ENCODE measurements at places on chromosomes 1 and 21. TPM values are rescaled to one million over a fixed set of nuclear protein-coding genes. Genes with fewer than 3 reads are reported as not detected.

Gene TRIM67
- not detected for total RNA-seq

DNA sequence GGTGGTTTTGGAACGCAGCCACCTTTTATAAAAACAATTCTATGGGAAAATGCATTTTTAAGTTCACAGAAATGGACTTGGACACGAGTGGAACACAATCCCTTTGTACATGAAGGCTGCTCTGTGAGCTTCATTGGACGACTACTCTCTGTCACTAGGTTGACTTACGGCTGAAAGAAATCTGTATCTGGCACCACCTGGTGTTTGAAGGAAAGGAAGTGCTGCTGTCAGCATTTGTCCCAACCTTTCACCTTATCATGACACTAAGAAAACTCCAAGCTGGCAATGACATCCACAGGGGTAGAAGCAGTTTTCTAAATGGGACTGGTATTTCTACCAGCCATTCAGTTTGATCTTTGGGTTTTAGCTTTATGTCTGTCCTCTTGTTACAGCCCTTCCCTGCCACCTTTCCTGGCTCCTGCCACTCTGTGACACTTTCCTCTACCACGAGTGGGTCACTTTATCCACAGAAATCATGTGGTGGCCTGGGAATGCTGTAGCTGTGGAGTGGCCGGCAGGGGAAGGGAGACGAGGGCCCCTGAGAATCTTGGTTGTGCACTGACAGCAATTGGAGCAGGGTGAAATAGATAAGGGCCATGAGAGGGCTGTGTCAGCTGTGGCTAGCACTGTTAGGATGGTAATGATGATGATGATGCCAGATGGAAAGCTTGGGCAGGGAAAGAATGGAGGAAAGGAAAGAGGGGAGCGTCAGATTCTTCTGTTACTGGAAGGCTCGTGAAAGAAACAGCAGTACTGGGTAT lies 85.2 kb downstream of the TBX19 start:
- no peak for DNase-seq
- H3K4me1 ChIP-seq = no peaks in the 10 kb centered on the region
- H3K36me3 ChIP-seq = no peaks in the 10 kb centered on the region
- no peak overlapping the region for H3K27ac ChIP-seq

DNA sequence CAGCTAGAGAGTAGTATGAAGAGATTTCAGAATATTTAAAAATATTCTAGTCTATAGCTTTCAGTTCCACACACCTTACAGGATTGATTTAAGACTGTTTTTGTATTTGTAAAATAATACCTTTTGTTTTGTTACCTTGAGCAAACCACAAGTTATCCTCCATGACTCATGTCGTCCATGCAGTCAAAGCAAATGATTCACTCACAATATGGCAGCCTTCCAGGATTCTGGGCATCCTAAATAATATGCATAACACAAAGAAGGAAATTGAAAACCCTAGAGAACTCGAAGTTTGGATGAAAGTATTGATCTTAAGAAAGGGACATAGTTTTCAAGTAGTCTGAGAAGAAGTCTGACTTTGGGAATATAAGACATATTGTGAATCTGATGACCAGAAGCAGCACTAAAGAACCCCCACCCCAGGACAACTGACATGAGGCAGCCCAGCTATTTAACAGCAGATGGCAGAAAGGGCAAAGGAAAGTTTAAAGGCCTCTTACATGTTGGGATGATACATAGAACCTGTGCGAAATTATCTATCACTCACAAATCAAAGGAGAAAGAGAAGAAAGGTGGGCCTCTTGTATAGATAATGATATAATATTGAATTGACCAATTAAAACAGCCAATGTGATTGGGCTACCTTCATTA lies 857.9 kb downstream of the BRINP3 start:
- H3K4me3 ChIP-seq = no peak overlapping the region
- H3K4me1 ChIP-seq = no peaks in the 10 kb centered on the region
- no peak for DNase-seq

Gene PRKAA2
- 1.0 TPM for total RNA-seq

DNA sequence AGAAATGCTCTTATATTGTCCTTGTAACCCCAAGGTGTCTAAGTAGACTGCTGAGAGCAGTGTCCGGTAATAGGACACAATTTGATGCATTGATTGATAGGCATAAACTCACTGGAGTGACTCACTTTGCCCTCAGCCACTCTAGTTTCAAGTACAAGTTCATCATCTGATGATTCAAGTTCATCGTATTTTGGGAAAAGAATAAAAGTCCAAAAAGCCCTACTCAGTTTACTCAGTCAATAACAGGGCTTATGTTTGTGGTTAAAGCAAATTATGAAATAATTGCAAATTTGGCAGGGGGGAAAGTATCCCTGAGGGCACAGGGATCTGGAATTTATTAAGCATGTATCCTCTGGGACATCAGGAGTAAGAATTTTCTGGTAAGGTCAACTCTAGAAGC lies 7.6 kb upstream of the ATF3 start:
- H3K4me3 ChIP-seq = no peak overlapping the region
- H3K36me3 ChIP-seq = no peaks in the 10 kb centered on the region

- no peak overlapping the region for H3K4me3 ChIP-seq
- no peaks in the 10 kb centered on the region for H3K36me3 ChIP-seq
- H3K4me1 ChIP-seq = no peaks in the 10 kb centered on the region
- DNase-seq = no peak
- no peak overlapping the region for H3K27ac ChIP-seq
Measured at GRCh38 chr1:222171005-222171404, 376.9 kb downstream of the HHIPL2 start.

DNA sequence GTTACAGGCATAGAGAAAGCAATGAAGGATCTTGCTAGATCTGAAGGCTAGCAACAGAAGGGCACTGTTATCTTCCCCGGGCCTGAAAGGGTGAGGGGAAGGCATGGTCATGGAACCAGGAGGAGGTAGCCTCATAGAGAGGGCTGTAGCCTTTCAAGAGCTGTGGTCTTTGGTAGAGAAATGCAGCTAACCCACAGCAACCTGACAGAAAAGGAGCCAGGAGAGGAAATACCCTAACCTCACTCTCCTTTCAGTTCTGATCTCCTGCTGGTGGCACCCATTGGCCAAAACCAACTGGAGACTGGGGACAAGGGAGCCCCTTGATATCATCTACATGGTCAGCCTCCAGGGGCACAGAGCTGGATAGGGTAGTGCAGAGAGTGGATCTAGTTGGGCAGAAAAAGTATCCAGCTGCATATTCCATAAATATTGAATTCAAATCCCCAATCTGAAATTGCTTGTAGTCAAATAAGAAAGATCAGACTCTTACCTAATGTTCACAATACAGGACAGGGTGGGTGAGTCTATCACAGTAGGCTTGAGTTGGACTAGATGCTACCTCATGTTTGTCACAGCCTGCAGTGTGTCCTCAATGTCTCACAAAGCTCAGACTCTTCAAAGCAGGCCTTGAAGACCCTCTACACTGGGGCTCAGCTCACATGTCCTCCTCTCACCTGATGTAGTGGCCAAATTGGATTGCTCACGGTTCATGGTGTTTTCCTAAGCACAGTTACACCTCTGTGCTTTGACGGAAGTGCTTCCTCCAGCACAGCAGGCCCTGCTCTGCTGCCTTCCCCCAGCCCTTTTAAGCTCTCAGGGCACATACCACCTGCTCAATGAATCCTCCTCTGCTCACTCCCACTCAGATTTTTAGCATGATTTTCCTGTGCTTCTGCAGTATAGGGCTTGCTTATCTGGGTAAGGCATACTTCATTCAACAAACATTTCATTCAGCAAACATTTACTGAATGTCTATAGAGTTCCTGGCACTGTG lies 74.1 kb upstream of the JUN start:
- H3K27ac ChIP-seq = no peak overlapping the region
- H3K4me1 ChIP-seq = peaks cover 25% of the 10 kb centered on the region
- DNase-seq = no peak
- H3K36me3 ChIP-seq = no peaks in the 10 kb centered on the region

Data from upper lobe of left lung (tissue), 6 donors.